Body of pancreas (tissue), 4 donors: ENCODE measurements at places on chromosomes 1 and 21. TPM values are rescaled to one million over a fixed set of nuclear protein-coding genes. Genes with fewer than 3 reads are reported as not detected.

GRCh38 chr1:154329551-154330131 lies 4.3 kb downstream of the ATP8B2 start:
- no peak for DNase-seq

DNA sequence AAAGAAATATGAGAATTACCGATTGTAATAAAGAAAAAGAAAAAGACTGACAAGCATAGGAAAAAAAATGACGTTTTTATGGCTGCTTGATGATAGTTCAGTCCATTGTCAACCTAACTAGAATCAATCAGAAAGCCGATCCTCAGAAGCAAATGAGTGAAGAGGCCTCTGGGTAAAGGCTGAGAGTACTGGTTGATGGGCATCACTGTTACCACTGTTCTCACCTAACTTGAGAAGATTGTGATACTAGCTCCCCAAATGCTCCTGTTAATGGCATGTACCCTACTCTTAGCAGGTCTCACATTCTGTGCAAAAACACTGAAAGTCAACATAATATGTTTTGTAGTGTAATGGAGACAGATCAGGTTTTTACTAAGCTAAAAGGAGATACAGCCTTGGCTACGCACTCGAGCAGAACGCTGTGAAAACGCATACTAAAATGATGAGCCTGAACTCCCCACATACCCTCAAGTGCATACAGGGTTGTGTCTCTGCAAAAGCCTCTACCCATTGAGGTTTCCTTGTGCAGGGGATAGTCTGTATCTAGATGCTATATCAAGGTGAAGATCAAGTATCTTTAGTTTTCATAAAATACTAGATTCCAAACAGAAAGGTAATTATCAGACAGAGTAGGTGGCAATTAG lies 554.6 kb downstream of the SMYD3 start:
- no peak for DNase-seq

DNA sequence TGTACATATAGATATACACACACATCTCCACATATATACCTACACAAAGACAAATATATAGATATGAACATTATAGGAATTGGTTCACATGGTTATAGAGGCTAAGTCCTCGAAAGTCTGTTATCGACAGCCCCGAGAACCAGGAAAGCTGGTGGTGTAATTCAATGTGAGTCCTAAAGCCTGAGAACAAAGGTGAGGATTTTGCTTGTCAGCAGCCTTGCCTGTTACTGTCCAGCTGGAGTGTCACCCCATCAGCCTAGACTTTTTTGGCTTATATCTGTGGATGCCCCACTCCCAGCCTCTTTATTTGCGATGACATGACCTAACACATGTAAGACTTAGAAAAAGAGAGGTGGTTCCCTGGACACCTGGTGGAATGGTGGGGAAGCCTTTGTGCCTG lies 97.0 kb downstream of the GIPC2 start:
- DNase-seq, result no peak

GRCh38 chr1:89911191-89911991 lies 83.5 kb upstream of the ZNF326 start:
- no peak for DNase-seq

GRCh38 chr1:119159966-119160365 lies 19.5 kb upstream of the WARS2 start:
- no peak for DNase-seq

DNA sequence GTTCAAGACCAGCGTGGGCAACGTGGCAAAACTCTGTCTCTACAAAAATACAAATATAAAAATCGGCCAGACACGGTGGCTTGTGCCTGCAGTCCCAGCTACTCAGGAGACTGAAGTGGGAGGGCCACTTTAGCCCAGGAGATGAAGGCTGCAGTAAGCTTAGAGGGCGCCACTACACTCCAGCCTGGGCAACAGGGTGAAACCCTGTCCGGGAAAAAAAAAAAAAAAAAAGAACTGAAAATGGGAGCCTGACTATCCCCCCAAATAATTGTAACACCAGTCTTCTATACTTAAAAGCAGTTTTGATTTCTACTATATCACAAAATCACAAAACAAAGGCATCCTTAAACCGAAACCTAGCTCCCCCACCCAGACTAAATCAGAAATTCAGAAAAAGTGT lies 60.3 kb downstream of the CDC42BPA start:
- DNase-seq, result no peak

DNA sequence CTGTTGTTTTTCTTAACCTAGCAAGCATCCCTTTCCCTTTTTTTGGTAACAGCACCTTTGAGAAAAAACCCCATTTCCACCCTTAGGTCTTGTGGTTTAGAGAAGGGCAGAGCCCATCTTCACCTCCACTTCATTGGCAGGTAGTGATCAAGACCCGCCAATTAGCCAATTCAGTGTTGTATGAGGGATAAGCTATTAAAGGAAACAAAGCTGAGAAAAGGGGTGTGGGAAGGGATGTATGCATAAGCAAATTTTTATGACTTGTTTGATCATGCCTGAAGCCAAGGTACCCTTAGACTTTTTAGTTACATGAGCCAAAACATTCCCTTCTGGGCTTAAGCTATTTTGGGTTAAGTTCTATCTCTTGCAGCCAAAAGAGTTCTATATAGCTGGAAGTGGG lies 3.6 kb upstream of the ZNF697 start:
- no peak for DNase-seq

DNA sequence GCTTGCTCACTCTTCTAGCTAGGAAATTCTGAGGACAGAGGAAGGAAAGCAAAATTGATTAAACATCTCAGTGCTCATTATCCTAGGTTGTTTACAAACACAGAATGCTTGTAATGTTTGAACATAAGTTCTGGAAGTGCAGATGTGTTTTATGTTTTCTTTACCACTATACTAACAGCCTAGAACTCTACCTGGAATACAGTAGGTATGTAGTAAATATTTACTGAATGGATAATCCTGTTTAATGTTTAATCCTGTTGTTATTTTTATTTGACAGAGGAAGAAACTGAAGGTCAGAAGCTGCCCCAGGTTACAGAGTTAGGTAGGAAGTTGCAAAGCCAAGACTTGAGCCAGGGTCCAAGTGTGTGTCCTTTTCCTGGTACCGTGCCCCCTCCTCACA lies 6.1 kb downstream of the MTOR start:
- DNase-seq, result no peak

Gene OLFM3
- total RNA-seq, result not detected
